HEK293T (cell line): ENCODE measurements at places on chromosomes 2 and 18.

GRCh38 chr2:24970483-24971285 is 1.1 kb downstream of the DNAJC27 start:
- DNase-seq = peak; percentile 13

GRCh38 chr2:38789691-38790090 is 11.7 kb downstream of the GEMIN6 start:
- no peak for DNase-seq

GRCh38 chr2:42195559-42195958 is 26.4 kb downstream of the EML4 start:
- DNase-seq = no peak

- no peak for DNase-seq
Observed at GRCh38 chr2:66531155-66531554, 96.2 kb downstream of the MEIS1 start.

GRCh38 chr2:176804392-176804791 is 408.2 kb upstream of the HNRNPA3 start:
- no peak for DNase-seq

DNA sequence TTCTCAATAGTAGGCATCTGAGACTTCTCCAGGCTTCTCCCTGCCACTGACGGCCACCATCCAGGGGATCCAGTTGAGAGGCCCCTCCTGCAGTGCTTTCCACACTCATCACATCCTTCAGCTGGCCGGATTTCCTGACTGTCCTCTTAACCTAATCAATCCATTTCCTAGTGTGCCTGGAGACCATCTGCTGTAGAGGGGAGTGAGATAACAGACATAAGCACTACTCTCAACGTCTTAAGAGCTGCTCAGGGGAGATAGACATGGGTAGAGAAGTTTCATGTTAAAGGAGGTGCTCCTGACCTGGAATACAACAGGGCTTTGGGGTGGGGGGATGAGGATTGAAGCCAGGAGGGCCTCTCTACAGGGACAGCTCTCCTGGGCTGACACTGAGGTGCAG is 14.2 kb downstream of the SPR start:
- DNase-seq = no peak

GRCh38 chr18:41326311-41326710 is 628.7 kb upstream of the PIK3C3 start:
- no peak for DNase-seq

DNA sequence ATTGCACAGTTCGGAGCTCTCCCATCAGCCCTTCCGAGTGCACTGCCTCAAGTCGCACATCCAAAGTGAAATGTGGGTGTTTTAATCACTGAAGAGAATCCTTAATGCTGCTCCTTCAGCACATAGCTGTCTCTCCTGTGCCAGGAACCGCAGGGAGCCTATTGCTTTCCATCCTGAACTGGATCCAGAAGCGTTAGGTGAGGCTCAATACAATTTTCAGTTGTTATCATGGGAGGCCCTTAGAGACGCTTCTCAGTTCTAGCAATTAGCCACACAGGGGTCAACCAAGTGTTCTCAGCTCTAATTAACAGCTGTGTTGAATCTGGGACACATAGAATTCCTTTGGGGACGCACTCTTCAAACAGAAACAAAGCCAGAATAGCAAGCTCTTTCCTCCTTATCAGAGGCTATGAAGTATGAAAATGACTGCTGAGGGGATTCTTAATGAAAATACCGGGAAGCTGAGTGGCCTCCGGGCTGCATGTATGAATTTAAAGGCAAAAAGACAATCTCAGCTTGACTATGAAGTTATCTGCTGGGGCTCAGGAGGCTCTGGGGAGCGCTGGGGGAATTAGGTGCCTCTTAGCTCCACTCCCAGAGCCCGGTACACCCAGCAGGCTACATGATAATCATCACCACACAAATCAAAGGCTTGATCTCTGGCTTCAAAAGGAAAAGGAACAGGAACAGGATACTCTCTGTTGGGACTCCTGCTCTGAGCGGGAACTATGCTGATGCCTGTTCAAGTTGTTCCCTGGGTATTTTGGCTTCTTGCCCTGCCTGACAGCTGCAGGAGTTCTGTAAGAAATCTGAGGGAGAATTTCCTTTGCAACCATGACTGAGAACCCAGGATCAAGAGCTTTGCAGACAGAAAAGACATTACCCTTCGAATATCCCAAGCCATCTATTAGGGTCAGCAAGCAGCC is 55.4 kb upstream of the NCOA1 start:
- DNase-seq = no peak

DNA sequence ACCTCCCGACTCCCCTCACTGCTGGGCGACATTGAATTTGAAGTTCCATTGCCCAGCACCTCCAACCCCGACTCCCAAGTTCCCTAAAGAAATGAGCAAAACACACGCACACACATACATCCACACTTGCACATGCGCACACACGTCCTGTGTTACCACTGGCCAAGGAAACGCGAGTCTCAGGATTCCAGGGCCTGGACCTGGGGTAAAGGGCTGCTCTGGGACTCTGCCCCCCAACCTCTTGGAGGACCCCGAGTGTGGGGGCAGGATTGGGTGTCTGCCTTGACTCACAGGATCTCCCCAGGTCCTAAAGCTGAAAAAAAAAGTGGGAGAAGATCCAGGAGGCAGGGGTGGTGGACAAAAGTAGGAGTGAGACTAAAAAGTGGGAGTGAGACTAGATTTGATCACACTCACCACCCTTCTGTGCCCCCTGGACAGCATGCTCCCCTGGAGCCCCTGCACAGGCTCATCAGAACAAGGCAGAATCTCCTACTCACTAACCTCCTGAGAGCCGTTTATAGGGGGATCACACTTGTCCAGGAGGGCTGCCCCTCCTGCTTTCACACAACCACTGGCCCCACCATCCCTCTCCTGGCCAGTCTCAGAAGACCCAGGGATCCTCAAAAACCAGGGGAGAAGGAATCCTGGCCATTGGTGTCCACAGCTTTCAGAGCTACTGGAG is 202.2 kb downstream of the TNS1 start:
- no peak for DNase-seq

DNA sequence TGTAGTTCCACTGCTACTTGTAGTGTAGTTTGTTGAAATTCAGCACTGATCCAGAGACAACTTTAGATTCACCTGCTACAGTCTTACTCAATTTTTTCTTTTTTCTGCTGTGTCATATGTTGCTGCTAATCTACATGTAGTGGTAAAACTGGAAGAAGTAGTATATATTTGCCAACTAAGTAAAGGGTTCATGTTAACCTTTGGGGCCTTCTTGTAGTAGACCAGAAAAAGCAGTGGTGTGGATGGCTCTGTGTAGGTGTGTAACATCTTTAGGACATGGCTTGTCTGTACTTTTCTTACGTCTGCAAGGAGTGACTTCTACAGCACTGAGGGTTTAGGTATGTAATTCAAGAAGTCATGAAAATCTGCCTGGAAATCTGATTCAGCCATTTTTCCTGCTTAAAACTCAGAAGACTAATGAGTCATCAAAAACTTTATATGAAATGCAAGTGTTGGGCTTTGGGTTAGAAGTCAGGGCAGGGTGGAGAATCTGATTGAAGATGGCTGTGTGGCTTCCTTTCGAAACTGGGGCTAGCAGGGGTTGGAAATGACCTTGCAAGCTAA is 8.4 kb downstream of the PTPRM start:
- no peak for DNase-seq

- DNase-seq = no peak
Observed at GRCh38 chr2:56113382-56113975, 70.3 kb upstream of the CCDC85A start.

GRCh38 chr2:58466804-58467203 is 225.7 kb upstream of the FANCL start:
- no peak for DNase-seq

DNA sequence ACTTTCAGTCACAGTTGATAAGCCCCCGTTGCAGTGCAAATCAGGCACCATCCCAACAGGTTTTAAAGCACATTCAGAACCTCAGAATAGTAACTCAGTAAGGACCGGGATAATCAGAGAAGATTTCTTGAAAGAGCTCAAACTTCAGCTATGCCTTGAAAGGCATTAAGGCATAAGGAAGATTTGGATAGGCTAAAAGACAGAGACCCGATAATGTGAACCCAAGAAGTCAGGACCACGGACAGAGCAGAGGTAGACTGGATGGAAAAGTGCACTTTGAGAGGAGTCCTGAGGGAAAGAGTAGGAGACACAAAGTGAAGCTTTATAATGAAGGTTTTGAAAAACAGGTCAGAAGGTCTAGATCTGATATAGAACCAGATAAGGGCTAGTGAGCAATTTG is 36.9 kb upstream of the KLF7 start:
- DNase-seq = peak; percentile 22

DNA sequence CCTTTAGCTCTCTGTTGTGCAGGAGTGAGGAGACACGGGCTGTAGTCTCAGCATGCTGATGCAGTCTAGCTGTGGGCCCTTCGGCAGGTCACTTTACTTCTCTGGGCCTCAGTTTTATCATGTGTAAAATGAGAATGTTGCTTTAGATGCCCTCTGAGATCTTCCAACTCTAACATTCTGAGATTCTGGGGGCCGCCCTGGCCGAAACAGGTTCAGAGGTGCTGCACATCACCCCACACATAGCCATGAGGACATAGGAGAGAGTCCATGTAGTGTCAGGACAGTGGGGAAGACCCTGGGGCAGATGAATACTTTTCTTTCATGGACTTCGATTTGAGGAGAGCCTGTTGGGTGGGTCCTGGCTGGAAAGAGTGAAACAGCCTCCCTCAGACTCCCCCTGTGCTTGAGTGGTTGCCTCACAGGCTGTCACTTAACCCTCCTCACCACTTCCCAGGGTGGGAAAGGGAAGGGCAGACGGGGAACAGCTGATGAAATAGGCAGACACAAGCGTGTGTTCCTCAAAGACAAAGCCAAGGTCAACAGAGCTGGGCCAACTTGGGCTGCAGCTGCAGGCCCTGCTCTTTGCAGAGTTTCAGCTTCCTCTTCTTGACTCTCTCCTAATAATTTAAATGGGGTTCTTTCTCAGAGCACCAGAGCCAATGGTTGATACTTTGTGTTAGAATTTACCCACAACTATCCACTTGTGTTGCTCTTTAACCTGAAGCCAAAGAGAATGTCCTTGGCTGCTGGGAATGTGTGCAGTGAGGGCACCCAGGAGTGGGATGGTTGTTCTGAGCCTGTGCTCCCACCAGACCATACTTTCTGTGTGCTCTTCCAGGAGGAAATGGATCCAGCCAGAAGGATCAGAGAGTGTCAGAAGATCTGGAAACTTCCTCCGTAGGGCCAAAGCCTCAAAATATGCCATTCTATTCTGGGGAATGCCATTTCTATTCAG is 14.7 kb upstream of the MRPL33 start:
- DNase-seq = no peak
